Thoracic aorta (tissue), 2 donors: ENCODE measurements at places on chromosomes 4 and X.

- no peak for DNase-seq
- H3K27me3 ChIP-seq, result no peaks in the 10 kb centered on the region
- no peaks in the 10 kb centered on the region for H3K36me3 ChIP-seq
- no peak overlapping the region for H3K4me3 ChIP-seq
These were observed 348.5 kb downstream of the INPP4B start for GRCh38 chr4:142497606-142498005.

GRCh38 chr4:13162886-13163285, 321.3 kb downstream of the RAB28 start:
- H3K27ac ChIP-seq, result no peak overlapping the region
- no peaks in the 10 kb centered on the region for H3K36me3 ChIP-seq
- no peaks in the 10 kb centered on the region for H3K27me3 ChIP-seq
- no peak overlapping the region for H3K4me3 ChIP-seq
- H3K4me1 ChIP-seq, result peaks cover 22% of the 10 kb centered on the region

GRCh38 chr4:185304541-185304940, 91.2 kb downstream of the LRP2BP start:
- H3K27ac ChIP-seq, result peak overlapping the region; percentile 33
- H3K4me3 ChIP-seq, result no peak overlapping the region
- no peaks in the 10 kb centered on the region for H3K27me3 ChIP-seq

GRCh38 chrX:71609095-71609750, 9.1 kb downstream of the CXCR3 start:
- H3K4me3 ChIP-seq, result no peak overlapping the region
- H3K27me3 ChIP-seq, result no peaks in the 10 kb centered on the region
- peaks cover 24% of the 10 kb centered on the region for H3K36me3 ChIP-seq
- H3K4me1 ChIP-seq, result no peaks in the 10 kb centered on the region
- no peak for DNase-seq
- no peak overlapping the region for H3K27ac ChIP-seq

GRCh38 chr4:166257276-166257675, 384.2 kb downstream of the TLL1 start:
- H3K27ac ChIP-seq, result no peak overlapping the region
- no peak overlapping the region for H3K4me3 ChIP-seq
- H3K36me3 ChIP-seq, result no peaks in the 10 kb centered on the region
- no peak for DNase-seq
- no peaks in the 10 kb centered on the region for H3K4me1 ChIP-seq

- no peak for DNase-seq
- no peak overlapping the region for H3K27ac ChIP-seq
- H3K4me3 ChIP-seq, result no peak overlapping the region
- H3K4me1 ChIP-seq, result no peaks in the 10 kb centered on the region
These were observed 48.6 kb upstream of the ETNPPL start for GRCh38 chr4:108811486-108811885.

DNA sequence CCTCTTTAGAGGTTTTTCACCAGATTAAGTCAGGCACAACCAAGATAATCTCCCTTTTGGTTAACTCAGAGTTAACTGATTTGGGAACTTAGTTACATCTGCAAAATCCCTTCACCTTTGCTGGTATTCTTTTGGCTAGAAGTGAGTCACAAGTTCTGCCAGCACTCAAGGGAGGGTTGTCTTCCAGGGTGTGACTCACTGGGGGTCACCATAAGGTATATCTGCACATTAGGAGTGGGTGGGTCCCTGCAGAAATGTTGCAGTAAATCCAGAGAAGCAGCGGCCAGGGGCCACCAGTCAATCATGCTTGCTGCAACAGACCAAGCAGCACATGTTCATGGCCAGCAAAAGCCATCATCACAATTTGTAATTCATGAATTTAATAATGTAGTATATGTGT, 59.8 kb upstream of the MAML3 start:
- no peak overlapping the region for H3K4me3 ChIP-seq
- no peaks in the 10 kb centered on the region for H3K4me1 ChIP-seq

DNA sequence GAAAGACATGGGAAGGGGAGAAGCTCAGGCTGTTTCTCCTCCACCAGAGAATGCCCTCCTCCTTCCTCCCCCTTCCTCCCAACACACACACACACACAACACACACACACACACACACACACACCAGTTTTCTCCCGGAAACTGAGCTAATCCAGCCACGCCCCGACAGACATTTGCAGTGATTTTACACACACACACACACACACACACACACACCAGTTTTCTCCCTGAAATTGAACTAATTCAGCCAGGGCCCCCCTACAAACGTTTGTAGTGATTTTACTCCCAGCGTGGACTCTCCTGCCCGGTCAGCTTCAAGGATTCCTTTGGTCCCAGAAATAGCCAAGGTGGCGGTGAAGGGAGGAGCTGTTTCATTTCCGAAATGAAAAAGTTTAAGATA, 32.9 kb upstream of the STX18 start:
- H3K27ac ChIP-seq, result peak overlapping the region; percentile 29
- H3K36me3 ChIP-seq, result no peaks in the 10 kb centered on the region
- peak overlapping the region; percentile 86 for H3K4me3 ChIP-seq
- H3K4me1 ChIP-seq, result no peaks in the 10 kb centered on the region
- DNase-seq, result peak; percentile 46
- no peaks in the 10 kb centered on the region for H3K27me3 ChIP-seq

DNA sequence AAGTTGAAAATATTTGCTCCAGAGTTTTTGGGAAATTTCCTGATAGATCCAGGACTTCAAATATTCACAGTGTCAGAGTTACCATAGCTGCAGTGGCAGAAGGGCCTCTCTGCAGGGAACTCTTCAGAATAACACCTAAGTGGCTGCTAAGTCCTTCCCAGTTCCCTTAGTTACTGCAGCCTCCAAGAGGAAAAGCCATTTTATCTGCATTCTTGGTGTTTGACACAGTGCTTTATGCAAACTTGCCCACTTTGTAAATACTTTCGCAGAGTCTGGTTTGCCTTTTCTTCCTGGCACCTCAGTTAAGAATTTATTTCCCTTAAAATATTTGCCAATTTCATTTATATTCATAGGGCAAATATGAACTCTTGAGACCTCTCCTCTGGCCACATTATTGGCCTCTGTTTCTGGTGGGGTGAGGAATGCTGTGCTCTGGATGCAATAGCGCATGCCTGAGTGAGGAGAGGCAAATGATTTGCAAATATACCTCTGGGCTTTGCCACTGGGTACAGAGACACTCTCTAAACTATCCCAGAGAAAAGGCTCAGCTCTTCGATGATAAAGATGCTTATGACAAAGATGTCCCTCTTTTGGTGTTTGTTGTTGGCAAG, 566.3 kb upstream of the NR3C2 start:
- no peaks in the 10 kb centered on the region for H3K4me1 ChIP-seq
- DNase-seq, result no peak
- no peaks in the 10 kb centered on the region for H3K27me3 ChIP-seq
- H3K36me3 ChIP-seq, result no peaks in the 10 kb centered on the region
- H3K4me3 ChIP-seq, result no peak overlapping the region

- H3K27me3 ChIP-seq, result no peaks in the 10 kb centered on the region
- no peaks in the 10 kb centered on the region for H3K4me1 ChIP-seq
- H3K4me3 ChIP-seq, result no peak overlapping the region
- DNase-seq, result no peak
These were observed 143.8 kb upstream of the OTUD4 start for GRCh38 chr4:145324161-145324560.

- H3K4me1 ChIP-seq, result peaks cover 53% of the 10 kb centered on the region
- peaks cover 3% of the 10 kb centered on the region for H3K36me3 ChIP-seq
- H3K4me3 ChIP-seq, result no peak overlapping the region
- no peak overlapping the region for H3K27ac ChIP-seq
These were observed 36.0 kb upstream of the SPON2 start for GRCh38 chr4:1208266-1208961.

DNA sequence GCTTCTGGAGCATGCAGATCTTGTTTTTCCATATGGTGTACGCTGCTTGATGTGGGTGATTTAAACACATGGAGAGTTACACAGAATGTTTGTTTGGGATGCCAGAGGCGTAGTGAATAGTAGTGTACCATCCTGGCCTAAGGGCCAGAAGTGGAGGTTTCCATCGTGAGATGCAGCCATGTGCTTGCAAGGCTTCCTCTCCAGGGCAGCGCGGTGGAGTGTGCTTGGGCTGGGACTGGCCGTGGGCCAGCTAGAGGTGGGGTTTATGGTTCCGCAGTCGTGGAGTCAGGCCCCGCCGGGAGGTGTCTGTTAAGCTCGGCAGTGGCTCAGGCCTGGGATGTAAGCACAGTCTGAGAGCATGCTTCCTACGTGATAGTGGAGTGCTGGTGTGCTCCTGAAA, 14.0 kb downstream of the STOX2 start:
- H3K4me1 ChIP-seq, result no peaks in the 10 kb centered on the region
- no peak for DNase-seq
- no peak overlapping the region for H3K27ac ChIP-seq
- no peaks in the 10 kb centered on the region for H3K27me3 ChIP-seq
- H3K4me3 ChIP-seq, result no peak overlapping the region

DNA sequence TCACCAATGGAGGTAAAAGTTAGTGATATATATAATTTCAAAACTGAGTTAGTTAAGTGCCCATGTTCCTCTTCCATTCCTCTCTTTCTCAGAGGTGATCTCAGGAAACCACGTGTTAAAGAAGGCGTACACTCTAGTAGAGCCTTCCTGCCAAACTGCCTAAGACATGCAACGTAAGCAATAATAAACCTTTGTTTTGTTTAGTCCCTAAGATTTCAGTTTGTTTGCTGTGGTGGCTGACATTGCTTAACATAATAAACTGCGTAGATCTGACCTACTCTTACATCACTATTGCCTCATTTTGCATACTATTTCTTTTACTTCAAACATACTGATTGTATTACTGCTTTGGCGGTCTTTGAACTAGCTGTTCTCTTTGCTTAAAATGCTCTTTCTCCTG, 99.2 kb downstream of the JADE1 start:
- H3K4me3 ChIP-seq, result no peak overlapping the region
- H3K27me3 ChIP-seq, result no peaks in the 10 kb centered on the region
- H3K27ac ChIP-seq, result no peak overlapping the region

DNA sequence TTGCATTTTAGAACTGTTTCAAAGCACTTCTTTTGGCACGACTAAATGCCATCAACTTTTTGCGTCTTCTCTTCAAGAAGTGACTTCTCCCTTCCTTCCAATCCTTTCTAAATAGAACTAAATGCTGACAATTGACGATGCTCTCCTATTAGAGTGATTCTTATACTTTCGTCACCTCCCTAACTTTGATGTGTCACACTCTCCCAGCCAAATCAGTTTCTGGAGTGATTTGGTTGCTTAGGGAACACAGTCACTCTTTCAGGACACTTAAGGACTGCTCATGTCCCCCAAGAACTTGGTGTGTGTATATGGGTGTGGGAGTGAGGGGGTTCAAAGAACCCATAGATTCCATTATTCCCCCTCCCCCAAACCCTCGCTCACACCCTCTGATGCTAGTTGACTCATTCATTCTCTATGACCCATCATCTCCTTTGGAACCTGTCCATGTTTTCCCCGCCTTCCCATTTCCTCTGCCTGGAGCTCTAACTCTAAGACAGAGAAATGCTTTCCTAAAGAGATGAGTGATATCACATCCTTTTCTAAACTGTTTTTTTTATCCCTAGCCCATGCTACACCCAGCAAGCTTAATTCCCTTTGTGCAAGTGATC, 26.8 kb upstream of the AREG start:
- no peak overlapping the region for H3K27ac ChIP-seq
- H3K27me3 ChIP-seq, result no peaks in the 10 kb centered on the region
- H3K4me1 ChIP-seq, result no peaks in the 10 kb centered on the region

DNA sequence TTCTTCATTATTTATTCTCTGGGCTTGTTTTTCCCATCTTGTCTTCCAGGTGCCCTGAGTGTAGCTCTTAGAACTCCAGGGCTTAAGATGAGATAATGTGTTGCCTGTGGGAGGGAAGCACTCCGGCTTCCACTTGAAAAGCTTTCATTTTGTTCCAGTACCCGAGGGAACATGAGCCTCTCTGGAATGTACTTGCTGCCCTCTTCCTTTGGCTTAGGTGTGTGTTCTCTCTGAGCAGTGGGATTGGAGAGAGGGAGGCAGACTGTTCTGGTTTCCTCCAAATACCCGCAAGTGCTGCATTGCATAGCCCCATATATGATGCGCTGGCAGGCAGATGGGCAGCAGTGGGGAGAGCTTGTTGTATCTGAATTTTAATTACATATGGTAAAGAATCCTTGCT, 861 bp upstream of the DTHD1 start:
- no peaks in the 10 kb centered on the region for H3K27me3 ChIP-seq
- H3K36me3 ChIP-seq, result no peaks in the 10 kb centered on the region
- no peak for DNase-seq
- no peaks in the 10 kb centered on the region for H3K4me1 ChIP-seq
- H3K4me3 ChIP-seq, result no peak overlapping the region

- no peaks in the 10 kb centered on the region for H3K36me3 ChIP-seq
- H3K27me3 ChIP-seq, result no peaks in the 10 kb centered on the region
- DNase-seq, result no peak
These were observed 1682.7 kb upstream of the AGA start for GRCh38 chr4:179124957-179125356.

- no peak for DNase-seq
- no peak overlapping the region for H3K27ac ChIP-seq
- H3K4me1 ChIP-seq, result peaks cover 8% of the 10 kb centered on the region
- H3K27me3 ChIP-seq, result no peaks in the 10 kb centered on the region
- H3K4me3 ChIP-seq, result peak overlapping the region; percentile 74
These were observed 2184.4 kb upstream of the TENM3 start for GRCh38 chr4:180058691-180059215.

DNA sequence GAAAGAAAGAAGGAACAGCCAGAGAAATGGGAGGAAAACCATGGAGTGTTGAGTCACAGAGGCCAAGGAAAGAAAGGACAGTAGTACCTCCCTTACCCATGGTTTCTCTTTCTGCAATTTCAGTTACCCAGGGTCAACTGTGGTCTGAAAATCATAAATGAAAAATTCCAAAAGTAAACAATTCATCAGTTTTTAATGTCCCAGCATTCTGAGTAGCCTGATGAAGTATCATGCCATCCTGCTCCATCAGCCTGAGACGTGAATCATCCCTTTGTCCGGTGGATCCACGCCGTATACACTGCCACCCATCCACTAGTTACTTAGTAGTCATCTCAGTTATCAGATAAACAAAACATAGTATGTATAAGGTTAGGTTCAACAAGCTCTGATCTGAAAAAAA, 114.2 kb downstream of the COMMD8 start:
- H3K27me3 ChIP-seq, result no peaks in the 10 kb centered on the region
- no peak for DNase-seq
- no peaks in the 10 kb centered on the region for H3K36me3 ChIP-seq

DNA sequence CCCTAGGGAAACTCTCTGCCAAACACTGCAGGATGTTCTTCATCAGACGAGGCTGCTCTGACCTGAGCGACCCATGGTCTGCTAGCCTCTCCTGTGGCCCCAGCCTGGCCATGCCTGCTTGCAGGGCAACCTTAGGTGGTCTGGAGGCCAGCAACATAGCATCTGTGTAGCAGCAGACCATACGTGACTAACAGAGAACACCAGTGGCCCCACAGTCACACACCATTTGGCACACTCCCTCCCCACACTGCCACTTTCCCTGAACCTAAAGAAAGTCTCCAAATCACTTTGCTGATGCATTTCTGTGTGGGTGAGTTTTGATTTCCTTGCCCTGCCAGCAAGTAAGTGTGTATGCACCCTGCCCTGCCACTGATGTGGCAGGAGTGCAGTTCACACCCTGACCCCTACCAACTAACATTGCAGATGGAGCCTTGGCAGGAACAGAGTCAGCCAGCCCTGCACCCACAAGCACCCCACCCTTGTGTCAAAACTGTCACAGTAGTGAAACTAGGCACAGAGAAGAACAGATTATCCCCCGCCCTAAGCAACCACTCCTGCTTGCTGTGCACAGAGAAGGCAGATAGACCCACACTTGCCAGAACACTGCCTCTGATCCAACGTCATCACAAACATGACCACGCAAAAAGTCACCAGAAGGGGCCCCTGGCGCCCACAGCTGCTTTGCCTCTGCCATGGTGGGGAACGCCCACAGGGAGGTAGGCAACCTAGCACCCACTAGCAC, 249.1 kb downstream of the SPIN4 start:
- DNase-seq, result no peak
- H3K36me3 ChIP-seq, result no peaks in the 10 kb centered on the region
- no peaks in the 10 kb centered on the region for H3K27me3 ChIP-seq
- H3K4me3 ChIP-seq, result no peak overlapping the region
- H3K27ac ChIP-seq, result no peak overlapping the region
- no peaks in the 10 kb centered on the region for H3K4me1 ChIP-seq
